ENCODE measurements at places on chromosomes 6 and 20.

GRCh38 chr6:116022841-116023445 is 37.7 kb downstream of the FRK start:
- DNase-seq, result no peak

DNA sequence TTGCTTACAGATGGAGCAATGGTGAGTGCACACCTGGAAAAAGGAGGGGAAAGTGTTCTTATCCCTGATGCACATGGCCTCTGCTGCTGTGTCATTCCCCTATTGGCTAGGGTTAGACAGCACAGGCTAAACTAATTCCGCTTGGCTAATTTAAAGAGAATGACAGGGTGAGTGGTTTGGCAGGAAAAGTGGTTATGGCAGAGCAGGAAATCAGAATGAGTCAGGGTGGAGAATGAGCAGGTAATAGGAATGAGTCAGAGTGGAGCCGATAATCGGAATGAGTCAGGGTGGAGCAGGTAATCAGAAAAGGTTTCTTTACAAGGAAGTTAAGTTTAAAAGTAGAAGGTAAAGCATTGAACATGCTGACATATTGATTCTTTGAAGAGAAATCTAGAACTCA is 355.5 kb upstream of the HTR1E start:
- no peak for DNase-seq

DNA sequence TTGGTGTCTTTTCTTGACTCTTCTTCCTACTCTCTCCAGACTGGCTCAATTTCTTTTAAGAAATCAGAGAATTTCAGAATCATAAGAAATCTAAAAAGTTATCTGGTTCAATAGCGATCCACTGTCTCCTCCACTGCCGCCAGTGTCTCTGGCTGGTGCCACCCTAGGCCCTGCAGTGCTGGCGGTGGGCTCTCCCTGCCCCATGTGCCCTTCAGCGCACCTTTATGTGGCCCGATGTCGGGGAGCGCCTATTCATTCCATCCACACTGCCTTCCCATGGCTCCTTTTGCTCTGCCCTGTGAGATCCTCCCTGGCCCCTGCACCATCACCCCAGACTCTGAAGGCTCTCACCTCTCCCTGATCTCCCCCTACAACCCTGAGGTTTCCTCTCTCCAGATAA is 62.8 kb downstream of the TBXT start:
- no peak for DNase-seq

GRCh38 chr6:90989763-90990162 is 402.9 kb upstream of the MAP3K7 start:
- DNase-seq, result no peak

- DNase-seq, result no peak
These were observed 286.1 kb upstream of the FOXQ1 start for GRCh38 chr6:1025821-1026220.

DNA sequence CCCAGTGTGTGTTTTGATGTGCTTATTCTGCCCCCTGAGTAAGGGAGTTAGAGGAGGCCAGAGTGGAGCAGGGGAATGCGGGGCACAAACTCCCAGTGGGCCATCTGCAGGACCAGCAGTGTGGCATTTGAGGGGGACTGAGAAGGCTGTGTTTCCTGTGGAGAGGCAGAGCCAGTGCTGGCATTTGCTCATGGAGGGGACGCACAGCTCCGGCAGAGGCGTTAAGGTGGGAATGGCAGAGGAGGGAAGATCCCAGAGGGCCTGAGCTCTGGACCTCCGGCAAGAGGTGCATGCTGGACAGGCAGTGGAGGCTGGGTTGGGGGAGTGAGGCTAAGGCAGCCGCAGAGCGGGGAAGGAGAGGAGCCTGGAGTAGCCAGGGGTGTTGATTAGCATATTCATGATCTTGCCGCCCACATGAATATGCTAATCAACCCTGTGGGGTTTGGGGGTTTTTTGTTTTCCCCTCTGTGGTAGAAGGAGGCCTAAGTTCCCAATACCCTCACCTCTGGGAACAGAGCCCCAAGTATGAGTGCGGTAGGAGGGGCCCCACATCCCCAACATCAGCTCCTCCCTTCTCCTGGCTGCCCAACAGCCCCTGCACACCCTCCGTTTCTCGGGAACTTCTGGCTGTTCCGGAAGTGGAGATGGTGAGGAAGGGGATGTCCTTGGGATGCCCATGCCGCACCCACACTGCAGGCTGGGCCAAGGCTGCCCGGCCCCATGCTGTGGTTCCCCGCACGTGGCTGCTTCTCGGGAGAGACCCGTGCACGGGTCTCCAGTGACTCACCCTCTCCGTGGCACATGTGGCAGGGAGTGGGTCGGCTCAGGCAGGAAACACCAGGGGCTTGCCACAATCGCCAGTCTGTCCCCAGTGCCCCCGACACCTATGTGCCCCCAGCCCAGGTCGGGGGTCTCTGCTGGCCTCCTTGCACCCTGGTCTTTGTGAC is 33.8 kb downstream of the DLGAP4 start:
- no peak for DNase-seq

DNA sequence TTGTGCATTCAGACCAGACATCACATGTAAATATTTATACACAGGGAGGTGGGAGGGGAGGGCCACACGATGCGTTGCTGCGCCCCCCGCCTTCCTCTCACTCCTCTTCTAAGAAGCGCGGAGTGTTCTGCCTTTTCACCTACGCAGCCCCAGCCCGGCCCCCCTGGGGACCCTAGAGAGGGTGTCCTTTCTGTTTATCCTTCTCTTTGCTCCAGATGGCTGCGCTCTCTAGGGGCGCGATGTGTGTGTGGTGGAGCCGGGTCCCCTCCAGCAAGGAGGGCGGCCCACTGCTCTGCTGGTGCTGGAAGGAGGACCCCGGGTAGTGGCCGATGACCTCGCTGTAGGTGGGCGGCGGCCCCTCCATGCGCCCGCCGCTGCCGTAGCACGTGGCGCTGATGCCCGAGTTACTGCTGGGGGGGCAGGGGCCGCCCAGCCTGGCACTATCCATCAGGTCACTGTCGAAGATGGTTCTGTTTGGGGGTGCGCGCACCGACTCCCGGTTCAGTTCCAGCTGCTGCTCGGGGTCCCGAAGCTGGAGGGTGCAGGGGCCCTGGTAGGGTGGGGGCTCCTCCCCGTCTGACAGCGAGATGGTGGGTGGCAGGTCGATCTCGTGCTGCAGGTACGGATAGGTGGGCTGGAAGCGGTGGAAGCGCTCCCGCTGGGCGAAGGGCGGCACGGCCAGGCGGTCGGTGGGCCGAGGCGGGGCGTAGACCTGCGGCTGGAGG is 31.8 kb upstream of the ZBP1 start:
- no peak for DNase-seq

DNA sequence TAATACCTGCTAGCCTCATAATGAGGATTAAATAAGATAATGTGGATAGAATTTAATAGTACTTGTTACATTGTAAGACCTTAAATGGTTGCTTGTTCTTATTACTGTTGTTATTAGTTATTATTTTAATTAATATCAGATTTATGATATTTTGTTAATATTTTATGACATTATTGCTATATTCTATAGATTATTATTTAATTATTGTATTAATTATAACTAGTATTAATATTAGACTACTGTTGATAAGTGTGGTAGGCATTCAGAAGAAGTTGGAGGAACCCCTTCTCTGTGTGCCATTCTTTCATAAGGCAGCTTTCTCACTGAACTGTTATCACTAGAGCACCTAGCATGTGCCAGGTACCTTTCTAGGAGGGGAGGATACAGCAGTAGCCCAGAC is 2.6 kb upstream of the NEDD9 start:
- DNase-seq, result no peak

DNA sequence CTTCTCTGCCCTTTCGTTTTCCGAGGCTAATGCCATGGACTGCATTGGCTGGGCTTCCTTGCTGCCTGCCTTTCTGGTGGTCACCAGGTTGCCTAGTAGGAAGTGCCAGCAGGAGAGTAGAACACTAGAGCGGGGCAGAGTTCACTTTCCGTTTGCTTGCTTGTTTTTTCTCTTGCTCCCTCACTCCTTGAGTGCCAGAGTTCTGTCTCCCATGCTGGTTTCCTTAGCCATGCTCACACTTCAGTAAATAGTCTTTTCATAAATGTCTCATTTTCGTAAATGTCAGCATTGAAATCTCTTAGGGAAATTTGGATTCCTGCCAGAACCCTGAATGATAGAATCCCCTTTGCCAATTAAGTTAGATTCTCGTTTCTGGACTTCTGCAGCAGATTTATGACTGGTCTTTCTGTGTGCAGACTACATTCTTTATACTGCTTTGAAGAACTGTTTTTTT is 63.9 kb downstream of the FAM83B start:
- DNase-seq, result no peak

DNA sequence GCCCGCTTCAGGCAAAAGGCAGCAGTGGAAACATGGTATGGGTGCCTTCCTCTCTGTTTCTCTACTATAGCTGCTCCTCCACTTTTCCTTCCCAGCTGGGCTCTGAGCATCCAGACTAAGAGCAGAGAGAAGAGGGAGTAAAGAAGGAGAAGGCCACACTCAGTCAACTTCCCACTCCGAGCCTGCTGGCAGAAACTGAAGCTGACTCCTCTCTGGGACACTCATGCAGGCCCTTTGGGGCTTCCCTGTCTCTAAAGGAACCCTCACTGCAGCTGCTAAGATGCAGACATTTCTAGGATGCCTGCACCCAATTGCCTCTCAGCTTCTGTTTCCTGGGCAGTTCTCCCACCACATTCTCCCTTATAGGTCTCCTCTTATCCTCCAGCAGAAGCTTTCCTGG is 88.9 kb downstream of the FRK start:
- no peak for DNase-seq

- DNase-seq, result no peak
These were observed 8.2 kb upstream of the MDFI start for GRCh38 chr6:41630069-41630468.

GRCh38 chr6:4472969-4473642 is 303.1 kb upstream of the CDYL start:
- DNase-seq, result no peak

DNA sequence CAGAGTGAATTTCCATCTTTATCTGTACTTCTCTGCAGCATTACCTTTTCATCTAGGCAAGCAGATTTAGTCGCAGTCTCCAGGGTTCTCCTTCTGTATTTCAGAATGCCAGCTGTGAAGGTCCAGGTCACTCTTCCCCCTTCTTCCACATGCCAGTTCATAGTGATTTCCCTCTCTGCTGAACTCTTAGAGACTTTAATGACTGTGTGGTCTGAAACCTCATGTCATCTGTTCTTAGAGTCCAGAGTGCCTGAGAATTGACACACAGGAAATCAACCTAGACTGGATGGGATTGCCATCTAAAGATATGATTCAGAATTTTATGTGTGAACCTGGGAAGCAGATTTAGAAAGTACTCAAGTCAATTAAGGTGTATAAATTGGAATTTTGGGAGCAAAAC is 248.1 kb downstream of the TPBG start:
- no peak for DNase-seq

- DNase-seq, result no peak
These were observed 281.1 kb downstream of the SYNE1 start for GRCh38 chr6:152356016-152356415.

DNA sequence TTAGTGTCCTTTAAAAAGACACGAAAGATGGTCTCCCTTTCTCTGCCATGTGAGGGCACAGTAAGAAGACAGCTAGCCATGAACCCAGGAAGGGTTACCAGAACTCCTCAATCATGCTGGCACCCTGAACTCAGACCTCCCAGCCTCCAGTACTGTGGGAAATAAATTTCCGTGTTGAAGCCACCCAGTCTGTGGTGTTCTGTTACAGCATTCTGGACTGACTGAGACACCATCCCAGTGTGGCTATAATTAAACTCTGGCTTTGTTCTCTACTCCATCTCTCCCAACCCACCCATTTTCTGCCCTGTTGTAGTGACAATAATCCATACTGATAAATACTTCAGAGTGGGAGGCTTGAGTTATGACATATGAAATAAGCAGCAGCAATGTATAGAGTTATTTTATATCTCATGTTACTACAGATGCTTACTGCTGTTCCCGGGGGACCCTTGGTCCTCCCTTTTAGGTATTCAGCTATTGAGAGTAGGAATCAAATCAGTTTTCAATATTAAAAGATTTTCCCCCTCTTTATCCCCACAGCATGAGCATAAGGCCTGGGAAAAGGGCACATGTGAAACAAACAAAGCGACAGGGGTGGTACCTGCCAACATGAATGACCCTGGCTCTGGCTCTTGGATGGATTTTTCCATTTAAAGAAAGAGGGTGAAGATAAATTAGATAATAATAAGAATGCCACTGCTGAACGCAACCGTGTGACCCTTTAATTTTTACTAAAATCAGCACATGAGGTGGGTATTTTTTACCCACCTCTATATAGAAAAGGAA is 224.3 kb upstream of the SLC35B3 start:
- no peak for DNase-seq

DNA sequence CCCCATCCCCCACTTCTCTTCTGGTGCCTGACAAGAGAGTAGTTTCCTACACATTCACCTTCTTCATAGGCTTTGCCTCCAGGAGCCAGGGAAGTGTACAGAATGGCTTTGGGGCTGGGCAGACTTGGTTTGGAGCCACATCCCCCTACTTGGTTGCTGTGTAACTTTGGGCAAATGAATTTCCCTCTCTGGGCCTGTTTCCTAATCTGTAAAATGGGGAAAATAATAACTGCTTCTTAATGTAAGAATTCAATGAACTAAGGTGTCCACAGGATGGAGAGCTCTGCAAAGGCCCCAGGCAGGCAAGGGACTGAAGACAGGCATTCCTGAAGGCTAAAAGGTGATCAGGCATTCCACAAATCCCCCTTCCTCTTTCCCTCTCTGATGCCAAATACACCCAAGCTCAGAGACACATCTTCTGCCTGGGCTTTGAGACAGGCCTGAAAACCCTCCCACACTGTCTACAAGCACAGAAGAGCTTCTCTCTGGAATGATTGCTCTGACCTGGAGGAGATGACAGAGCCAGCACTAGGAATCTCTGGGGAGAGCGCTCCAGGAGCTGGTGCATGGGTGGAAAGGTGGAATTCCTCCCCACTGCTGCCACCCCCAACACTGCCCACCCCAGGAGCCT is 6.9 kb upstream of the C20orf203 start:
- no peak for DNase-seq

- DNase-seq, result no peak
These were observed 60.8 kb upstream of the APCDD1L start for GRCh38 chr20:58575776-58576602.

- DNase-seq, result no peak
These were observed 112.8 kb downstream of the INSM1 start for GRCh38 chr20:20480689-20481088.

DNA sequence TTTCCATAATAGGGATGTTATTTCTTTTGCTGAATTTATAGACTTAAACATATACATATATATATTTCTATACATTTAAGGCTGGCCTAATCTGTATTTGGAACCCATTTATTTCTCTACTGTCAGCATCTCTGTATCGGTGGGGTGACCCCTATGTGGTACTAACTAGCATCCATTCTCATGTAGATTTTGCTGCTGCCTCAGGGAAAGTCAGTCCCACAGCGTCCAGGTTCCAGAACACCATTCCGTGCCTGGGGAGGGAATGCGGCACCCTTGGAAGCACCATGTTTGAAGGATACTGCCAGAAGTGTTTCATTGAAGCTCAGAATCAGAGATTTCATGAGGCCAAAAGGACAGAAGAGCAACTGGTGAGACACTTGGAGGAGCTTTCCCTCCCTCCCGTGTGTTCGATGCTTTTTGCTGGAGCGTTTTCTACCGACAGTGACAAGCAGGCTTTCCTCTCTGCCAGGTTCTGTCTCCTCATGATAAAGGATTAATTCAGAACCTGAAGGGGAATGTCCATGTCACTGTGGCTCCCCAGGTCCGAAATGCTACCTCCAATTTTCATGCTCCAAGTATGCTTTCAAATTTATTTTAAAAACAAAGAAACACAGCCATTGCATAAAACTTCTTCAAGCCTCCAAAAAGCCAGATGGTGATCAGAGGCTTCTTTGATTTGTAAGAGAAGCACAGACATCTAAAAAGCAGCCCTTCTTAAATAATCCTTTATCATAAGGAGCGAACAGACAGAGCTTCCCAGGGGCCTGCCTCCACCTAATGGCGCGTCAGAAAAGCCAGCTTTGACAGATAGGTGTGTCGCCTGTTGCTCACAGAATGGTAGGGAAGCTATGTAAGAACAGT is 13.1 kb downstream of the TNFAIP3 start:
- DNase-seq, result no peak
